HepG2 (cell line): ENCODE measurements at places on chromosomes 3 and 15.

- DNase-seq = no peak
Measured at GRCh38 chr3:16224325-16224724, 40.4 kb downstream of the DPH3 start.

DNA sequence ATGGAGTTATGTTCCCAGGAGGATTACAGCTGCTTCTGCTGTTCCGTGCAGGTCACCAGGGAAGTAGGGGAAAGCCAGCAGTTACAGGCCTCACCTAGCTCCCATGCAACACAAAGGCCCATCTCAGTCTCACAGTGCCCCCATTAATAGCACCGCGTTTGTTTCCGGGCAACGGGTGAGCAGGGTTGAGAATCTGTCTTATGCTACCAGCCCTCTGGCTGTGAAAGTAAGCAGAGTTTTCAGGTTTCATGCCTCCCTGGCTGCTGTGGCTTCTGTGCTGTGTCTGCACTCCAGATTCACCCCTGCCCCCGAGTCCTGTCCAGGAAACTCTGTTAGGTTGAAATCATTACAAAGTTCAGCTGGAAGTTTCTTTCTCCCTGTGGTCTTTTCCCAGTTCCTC lies 254.4 kb upstream of the GPR149 start:
- no peak for DNase-seq

DNA sequence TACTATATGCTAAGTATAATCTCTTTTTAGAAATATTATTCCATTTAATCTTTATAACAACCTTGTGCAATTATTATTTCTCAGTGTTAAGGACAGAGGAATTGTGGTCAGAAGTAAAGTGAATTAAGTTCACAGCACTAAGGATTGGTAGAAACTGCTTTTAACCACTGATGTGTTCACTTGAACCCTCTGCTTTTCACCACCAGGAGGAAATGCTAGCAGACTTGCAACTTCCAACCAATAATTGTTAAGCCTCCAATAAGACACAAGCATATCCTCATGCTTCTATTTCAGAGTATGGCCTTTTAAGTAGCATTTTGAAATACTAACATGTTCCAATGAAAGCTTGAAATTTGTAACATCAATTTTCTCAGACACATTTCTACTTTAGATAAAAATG lies 527.4 kb downstream of the SI start:
- DNase-seq = no peak

- no peak for DNase-seq
Measured at GRCh38 chr15:26773067-26773877, 406 bp upstream of the GABRB3 start.

DNA sequence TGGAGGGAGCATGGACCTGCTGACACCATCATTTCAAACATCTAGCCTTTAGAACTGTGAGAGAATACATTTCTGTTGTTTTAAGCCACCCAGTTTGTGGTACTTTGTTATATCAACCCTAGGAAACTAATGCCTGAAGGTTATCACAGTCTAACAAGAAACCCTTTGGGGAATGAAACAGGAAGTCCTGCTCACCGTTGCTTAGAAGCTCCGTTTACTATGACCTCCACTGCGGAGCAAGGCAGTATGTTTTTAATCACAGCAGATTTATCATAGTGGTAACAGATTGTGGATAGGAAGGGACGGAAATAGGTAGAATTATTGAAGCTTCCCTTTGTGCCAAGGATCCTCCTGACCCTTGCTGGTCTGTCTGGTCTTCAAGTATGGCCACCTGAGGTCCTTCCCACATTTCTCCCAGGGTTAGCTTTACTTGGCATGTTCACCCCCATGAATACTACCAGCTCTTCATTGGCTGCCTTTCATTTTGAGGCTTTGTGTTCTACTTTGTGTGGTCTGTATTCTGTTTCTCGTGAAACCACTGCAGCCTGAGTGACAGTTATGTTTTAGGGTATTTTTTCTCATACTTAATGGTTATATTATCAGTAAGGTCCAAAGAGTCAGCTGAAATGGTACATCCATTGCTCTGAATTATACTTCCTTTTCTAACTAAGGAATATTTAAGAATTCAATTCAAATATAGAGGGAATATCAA lies 201.6 kb downstream of the CHST2 start:
- no peak for DNase-seq

DNA sequence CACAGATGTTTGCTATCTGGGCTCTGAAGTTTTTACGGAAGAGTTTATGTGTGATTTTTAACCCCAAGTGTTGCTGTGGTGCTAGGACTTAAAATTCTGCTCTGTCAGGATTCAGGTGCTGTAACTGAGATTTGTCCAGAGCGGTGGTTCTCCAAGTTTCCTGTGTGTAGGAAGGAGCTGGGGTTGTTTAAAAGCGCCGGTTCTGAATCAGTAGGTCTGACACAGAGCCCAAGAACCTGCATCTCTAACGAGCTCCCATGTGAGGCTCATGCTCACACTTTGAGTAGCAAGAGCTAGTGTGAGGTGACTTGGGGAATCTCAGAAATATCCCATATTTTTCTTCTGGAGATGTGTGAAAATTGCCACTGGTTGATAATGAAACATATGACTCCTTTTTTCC lies 325.5 kb downstream of the SATB1 start:
- no peak for DNase-seq

DNA sequence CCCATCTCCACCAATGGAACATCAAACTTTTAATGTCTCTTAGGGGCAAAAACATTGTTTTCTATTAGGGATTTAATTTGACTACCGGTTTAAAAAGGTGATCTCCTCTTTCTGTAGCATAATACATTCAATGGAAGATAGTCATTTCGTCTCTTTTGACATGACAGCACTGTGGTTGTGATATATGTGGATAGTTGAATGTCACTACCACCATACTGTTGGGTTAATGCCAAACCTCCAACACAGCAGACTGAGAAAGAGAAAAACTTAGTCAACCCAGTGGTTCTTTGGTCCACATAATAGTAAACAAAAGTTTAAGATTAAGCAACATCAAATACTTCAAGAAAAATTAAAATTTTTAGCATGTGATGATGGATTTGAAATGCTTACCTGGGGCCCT lies 530.4 kb downstream of the AGBL1 start:
- DNase-seq = no peak

GRCh38 chr3:100517276-100517675 lies 24.9 kb downstream of the TMEM45A start:
- no peak for DNase-seq

- DNase-seq = no peak
Measured at GRCh38 chr3:32620611-32621310, 50.1 kb upstream of the DYNC1LI1 start.

- no peak for DNase-seq
Measured at GRCh38 chr3:14228681-14229470, 50.3 kb downstream of the LSM3 start.

DNA sequence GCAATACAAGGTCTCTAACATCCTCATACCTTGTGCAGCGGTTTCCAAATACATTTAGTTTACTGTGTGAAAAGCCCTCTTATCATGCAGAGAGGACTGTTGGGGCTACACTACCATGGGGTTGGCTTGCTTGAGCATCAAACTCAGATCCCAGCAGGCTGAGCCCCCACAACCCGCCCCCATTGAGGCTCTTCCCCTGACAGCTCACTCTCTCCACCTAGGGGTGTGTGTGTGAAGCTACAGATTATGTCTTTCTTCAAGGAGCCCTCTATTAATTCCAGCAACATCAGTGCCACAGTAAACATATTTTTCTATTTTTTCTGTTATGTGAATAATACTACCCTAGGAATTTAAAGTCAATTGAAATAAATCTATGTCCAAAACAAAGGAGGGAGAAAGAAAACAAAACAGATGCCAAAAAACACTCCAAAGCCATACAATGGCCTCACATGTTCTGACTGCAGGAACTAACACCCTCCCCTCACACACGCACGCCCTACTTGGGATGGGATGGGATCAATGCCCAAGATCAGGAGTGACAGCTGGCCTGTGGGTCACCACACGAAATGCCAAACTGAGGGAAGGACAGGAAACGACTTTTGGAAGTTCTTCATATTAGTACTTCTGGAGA lies 14.7 kb downstream of the TM4SF4 start:
- no peak for DNase-seq
